Head of caudate nucleus (tissue), 42 donors: ENCODE measurements at places on chromosomes 12 and 14.
A peak's percentile ranks its signal among the peaks of the same experiment; 100 is the strongest.

DNA sequence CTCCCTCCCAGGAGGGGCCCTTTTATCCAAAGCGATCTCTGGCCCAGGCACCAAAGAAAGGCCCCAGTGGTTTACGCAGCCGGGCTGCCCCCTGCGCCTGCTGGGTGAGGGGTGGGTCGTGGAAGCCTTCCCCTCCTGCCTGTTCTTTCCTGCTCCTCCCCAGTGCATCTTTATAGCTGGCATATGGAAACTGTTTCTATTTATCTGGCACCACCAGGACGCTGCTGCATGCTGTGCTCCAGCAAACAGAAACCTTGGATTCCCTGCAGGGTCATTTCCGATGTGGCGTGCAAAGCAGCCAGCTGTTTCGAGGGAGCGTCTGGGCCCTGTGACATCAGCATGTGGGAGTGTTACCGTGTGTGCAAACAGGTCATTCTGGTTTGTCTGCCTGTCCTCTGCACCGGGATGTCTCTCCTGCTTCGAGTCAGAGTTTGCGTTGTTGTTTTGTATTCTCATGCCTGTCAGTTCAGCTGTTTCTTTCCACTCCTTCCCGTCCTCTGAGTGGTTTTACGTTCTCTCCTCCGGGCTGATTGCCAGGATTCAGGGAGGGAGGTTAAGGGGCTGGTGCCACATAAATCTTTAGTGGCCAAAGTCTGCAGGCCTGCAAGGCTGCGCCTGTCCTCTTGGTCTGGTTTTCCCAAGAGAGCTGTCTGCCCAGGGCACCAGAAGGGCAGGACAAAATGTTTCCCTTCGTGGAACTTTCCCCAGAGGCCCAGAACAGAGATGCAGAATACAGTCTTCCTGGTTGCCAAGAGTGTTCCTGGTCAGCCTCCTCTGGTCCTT lies 24.6 kb downstream of the TPCN1 start:
- DNase-seq, result peak; percentile 45

DNA sequence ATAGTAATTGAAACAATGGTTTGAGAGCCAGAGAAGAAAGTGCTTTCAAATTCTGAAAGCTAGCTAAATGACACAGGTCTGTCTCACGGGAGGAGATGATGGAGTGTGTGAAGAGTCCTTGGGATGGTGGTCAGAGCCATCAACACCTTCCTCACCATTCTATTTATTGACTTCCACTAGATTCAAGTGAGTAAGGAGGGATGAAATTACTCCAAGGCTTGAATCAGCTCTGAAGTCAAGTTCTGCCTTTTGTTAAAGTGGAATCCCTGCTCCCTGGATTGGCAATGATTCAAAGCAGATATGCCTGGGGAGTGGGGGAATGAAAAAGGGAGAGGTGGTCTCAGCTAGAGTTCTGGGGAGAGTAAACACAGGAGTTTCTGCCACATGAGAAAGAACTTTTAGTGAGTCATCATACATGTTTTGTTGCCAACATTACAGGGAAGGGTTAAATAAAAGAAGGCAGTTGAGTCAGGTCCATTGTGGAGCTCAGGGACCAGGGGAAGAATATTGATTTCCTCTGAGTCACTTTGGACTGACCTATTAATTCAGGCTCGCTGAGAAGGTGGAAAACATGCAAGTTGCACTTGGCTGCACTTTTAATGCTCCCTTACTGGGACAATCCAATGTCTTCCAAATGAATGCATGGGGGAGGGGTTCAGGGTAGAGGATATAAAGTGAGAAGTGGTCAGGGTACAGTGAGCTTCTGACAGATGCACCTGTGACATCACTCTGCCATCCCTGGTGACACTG lies 142.7 kb downstream of the TBX5 start:
- DNase-seq, result no peak

DNA sequence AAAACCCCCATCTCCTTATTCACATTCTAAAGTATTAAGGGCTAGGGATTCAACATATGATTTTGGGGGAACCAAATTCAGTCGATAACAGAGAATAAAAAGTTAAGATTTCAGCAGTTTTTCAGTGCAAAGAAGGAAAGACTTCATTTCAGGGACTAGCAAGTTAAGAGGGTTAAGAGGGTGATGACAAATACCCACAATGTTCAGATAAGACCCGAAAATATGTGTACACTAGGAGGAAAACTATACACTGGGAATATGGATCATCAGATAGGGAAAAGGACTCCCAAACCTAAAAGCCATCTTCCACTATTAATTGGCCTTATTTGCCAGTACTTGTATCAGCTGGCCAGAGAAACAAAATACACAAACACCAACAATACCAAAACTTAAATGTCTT lies 824.2 kb downstream of the SLC16A7 start:
- no peak for DNase-seq

GRCh38 chr12:65155784-65156183 lies 13.6 kb upstream of the LEMD3 start:
- no peak for DNase-seq

DNA sequence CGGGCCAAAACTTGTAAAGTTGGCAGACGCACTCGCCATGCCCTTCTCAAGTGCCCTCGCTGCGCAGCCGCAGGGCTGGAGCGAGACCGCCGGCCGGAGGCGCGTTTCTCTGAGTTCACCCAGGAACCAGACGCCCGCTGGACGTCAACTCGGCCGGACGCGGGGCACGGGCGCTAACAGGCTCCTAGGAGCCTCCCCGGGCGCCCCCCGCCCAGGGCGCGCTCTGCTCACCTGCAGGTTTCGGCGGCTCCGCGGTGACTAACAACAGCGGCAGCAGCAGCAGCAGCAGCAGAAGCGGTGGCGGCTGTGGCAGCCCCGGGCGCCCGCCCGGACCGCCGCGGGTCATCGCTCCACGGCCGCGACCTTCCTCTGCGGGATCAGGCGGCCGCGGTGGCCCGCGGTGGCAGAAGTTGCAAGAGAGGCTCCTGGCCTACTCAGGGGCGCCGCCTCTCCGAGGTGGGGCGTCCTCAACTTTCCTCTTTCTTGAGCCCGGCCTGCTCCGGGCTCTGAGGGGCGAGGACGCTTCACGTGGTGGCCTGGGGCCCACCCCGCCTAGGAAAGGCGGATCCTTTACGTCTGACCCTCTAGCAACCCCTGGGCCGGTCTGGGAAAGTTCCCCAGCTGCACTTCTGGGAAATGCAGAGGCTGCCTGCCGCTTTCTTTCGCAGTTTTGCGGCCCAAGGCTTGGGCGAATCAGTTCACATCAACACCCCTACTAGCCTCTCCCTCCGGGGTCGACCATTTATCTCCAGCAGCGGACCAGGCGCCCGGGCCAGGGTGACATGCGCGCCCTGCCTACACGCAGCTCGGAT lies at the start of gene PLBD1:
Gene PLBD1 (minus strand): TSS at position 533 of the 812 bp plus-strand sequence. CDS start 187 bp downstream, at position 346.
- peak; percentile 34 for DNase-seq

GRCh38 chr14:47874350-47874749 lies 198.9 kb upstream of the MDGA2 start:
- no peak for DNase-seq

DNA sequence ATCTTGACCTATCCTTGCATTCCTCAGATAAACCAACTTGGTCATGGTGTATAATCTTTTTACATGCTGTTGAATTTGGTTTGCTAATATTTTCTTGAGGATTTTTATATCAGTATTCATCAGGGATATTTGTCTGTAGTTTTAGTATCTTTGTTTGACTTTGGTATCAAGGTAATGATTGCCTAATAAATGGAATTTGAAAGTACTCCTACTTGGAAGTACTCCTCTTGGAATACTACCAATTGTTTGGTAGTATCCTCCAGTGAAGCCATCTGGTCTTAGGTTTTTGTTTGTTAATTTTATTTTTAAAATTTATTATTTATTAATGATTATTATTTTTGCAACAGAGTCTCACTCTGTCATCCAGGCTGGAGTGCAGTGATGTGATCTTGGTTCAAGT lies 85.0 kb downstream of the ATF7IP start:
- no peak for DNase-seq

DNA sequence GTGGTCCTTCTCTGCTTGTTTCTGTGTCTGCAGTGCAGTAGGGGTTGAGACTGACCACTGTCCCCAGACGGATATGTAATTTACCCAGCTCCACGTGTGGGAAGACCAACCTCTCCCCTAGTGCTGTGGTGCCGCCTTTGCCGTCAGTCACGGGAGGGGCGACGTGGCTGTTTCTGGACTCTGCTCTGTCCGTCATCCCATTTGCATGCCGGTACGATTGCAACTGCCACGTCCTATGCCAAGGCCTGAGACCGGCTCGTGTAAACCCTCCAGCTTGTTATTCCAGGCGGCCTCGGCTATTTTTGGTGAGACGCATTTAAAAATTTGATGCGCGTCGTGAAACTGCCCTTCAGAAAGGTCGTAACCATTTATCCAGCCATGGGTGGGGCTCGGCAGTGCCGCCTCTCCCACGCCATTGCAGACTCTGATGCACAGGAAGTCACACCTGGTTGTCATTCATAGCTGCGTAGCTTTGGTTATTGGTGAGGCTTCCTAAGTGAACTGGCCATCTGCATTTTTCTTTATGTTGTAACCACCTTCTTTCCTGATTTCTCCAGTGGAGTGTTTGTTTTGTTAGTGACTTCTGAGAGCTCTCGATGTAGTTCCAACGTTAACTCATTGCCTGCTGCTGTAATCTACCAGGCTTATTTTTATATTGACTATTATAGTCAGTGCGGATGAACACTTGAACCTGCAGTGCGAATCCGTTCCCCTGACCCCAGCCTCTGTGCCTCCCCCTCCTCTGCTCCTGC lies 75.1 kb downstream of the ADGRD1 start:
- no peak for DNase-seq

DNA sequence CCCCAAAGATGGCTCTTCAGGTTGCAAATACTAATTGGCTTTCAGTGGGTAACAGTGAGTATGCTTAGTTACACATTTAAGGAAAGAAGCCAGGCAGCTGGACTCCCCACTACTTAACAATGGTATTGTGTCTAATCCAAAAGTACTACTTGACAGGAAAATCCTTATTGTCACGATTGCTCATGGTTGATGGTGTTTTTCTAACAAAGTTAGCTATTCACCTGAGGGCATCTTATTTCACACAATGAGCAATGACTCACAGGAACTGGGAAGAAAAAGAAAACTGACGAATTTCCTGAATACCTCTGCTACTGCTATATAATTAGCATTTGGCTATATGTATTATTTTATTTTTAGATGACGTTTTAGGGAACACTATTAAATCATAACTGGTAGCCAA lies 33.4 kb upstream of the ALG10 start:
- no peak for DNase-seq

DNA sequence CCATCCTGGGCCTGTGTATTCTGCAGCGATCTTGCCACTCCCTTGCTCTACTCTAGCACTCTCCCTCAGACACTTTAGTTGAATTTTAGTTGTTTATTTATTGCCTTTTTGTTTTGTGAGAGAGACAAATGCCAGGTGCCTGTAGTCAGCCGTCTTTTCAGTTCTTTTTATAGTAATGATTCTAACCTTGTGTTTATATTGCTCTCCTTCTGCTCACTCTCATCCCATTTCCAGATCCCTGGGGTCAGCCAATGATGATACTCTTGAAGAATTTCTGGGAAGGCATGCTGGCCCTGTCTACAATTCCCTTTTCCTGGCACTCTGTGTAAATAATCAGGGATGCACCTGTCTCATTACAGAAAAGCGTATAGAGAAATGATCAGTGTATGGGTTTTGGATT lies 334.1 kb upstream of the MIS18BP1 start:
- no peak for DNase-seq

- DNase-seq, result no peak
Measured at GRCh38 chr12:50087995-50088394, 2.9 kb downstream of the SMARCD1 start.

DNA sequence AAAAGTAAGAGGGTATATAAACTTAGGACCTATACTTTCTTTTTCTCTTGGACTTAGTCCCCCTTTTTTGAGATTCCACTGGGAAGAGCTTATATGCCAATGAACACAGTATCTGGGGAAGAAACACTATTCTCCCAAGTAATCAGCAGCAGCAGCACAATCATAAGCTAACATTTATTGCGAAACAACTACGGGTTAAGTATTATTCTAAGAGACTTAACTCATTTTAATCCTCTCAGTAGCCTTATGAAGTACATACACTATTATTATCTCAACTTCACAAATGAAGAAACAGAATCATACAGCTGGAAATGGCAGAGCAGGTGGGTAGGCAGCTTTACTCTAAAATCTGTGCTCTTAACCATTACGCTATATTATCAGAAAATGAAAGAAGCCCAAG lies 27.9 kb downstream of the BAZ2A start:
- DNase-seq, result no peak

DNA sequence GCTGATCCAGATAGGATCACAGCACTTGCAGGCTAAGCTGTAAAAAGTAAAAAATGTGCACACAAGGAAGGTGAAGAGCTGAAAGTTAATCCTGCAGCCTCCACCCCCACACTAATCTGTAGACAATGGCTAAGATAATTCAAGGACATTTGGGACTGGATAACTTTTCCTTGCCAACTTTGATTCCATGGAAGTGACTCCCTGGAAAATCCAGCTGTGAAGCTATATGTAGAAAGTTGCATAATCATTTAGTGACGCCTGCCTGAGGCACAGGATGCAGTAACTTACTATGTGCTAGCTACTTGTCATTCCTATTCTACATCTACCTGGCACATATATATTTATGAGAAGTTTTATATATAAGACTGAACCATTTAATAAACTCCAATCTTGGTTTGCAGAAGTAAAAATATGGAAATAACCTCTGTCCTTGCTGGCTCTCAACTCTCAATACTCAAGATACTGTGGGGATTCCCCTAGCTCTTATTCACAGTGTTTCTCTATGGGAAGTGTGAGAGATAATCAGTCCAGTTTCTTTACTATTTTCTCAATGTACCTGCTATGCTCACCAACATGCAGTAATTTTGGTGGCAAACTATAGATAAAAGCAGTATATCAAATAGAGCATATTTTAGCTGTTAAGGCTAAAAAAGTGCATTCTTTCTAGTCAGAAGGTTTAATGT lies 14.8 kb downstream of the LDHB start:
- no peak for DNase-seq

DNA sequence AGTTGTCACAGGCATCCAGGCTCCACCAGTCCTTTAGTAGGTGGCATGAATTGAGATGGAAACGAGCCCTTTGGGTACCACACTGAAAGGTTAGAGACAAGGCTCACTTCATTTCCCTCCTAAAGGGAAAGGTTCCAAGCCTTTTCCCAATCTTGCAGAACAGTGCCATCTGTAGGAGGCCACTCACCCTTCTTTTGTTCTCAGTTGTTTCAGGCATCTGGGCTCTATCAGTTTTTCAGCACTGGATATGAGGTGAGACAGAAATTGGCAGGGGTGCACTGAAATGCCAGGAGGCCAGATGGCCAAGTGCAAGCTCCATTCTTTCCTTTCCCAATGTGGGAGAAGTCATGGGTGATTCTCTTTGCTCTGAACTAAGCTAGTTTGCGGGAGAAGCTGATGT lies 15.2 kb downstream of the FBXO33 start:
- no peak for DNase-seq

DNA sequence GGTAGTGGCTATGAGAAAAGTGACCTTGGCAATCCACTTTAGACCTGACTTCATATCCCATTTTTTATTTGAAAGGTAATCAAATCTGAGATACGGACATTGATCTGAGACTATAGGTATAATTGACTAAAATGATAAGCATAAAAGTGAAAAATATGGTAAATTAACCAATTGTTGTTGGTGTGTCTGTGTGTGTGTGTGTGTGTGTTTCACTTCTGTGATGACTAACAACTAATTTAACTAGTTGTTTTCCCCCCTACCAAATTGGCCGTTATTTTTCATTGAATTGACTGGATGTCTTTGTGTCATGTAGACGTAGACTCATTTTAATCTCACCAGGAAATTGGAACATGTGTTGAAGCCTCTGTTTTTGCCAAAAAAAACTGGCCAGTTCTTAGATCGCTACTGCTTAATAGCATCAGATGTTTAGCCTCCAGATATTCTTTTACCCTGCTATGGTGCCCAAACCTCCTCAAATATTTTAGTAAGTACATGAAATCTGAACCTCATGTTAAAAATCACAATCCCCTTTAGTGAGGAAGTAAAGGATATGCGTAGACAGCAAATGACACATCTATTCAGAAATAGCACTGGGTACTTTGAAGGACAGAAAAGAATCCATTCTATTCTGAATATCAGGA lies 395.0 kb downstream of the EGLN3 start:
- no peak for DNase-seq
